ENCODE measurements at places on chromosomes 4 and X.

- DNase-seq, result no peak
Measured at GRCh38 chr4:72919937-72920336, 149.6 kb downstream of the COX18 start.

GRCh38 chrX:50691820-50692219 lies 122.2 kb downstream of the SHROOM4 start:
- peak; percentile 23 for DNase-seq

- DNase-seq, result no peak
Measured at GRCh38 chr4:175369087-175369486, 443.0 kb downstream of the GPM6A start.

DNA sequence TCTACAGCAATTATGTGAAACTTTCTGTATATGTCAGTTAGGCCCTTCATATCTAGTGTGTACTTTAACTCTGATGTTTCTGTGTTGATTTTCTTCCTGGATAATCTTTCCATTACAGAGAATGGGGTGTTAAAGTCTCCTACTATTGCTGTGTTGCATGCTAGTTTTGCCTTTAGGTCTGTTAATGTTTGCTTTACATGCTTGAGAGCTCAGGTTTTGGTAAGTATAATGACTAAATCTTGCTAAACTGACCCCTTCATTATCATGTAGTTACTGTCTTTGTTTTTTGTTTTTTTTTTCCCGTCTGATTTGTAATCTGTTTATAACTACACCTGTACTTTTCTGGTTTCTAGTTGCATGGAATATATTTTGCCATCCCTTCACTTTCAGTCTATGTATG lies 63.6 kb upstream of the UGT2B15 start:
- DNase-seq, result no peak

- DNase-seq, result no peak
Measured at GRCh38 chr4:154560824-154561231, 2.0 kb upstream of the FGB start.

DNA sequence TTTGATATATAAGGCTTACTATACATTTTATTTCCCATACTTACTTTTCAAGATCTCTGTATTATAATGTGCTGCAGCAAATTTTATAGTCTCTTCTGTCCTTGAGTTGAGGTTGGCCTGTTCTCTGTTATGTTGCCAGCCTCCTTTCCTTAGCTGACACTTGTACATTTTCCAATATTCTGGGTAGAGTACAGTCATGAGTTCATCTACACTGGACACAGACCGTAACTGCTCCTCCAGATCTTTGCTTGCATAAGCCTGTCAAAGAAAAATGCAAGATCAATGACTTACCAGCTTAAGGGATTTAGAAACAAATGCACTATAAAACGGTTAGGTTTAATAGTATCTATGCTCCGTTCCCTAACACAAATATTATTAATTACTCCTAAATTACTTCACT lies 63.2 kb downstream of the VEGFC start:
- DNase-seq, result no peak

DNA sequence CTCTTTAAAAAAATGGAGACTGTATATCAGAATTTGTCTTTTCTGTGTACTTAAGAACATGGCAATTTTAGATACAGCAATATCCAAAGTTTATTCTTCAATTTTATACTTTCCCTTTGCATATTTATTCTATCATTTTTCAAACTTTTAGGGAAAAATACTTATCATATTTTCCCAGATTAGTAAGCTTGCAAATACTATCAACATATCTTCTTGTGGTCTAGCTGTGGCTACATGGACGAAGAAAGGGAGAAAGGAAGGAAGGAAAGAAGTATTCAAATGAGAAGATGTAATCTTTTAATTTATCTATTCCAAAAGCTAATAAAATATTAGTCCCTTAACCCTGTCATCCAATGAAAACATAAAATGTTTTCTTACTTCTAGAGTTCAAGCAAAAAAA lies 797.8 kb upstream of the GALNTL6 start:
- DNase-seq, result no peak

DNA sequence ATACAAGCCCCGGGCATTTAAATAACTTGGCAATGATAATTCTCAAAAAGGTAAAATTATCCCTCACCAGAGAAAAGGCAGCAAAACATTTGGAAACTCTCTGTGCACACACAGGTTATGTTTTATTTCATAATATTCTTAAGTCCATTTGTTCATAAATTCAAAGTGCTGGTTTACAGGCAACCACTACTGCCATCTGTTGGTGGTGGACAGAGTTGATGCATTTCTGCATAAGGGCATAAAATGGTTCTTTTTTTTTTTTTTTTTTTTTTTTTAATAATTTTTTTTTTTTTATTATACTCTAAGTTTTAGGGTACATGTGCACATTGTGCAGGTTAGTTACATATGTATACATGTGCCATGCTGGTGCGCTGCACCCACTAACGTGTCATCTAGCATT lies 31.5 kb upstream of the IL21 start:
- no peak for DNase-seq
